ENCODE measurements at places on chromosomes 4 and X. TPM values are rescaled to one million over a fixed set of nuclear protein-coding genes. Genes with fewer than 3 reads are reported as not detected.

DNA sequence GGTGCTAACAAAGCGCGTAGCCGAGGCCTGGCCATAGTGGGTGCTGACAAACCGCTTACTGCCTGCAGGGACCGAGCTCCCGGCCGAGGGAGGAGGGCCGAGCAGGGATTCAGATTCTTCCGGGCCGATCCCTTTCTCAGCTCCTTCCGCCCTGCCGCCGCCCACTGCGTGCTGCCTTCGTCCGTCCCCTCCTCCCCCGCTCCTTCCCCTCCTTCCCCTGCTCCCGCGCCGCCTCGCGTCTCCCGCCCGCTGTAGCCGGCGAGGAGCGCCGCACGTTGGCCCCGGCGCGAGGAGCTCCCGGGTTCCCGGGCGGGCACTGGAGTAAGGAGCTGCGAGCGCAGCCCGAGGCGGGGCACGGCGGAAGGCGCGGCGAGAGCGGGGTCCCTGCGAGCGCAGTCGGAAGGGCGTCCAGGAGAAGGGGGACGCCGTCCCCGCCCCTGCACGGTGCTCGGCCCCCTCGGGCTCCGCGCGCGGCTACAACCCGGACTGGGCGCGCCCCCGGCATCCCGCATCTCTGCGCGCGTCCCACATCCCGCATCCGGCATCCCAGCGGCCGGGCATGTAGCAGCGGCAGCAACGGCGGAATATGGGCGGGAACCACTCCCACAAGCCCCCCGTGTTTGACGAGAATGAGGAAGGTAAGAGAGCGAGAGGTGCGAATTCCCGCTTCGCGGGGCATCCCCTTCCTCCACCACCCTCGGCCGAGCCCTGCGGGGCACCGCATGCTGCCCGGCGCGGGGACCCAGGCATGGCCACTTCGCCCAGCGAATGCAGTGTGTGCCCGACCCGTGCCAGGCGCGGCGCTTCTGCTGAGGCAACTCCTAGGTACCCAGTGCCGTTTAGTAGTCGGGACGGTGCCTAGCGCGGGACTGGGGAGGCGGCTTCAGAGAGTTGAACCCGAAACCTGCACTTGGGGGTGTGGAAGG lies at the start of gene STK32B:
TSS of gene STK32B (plus strand) at position 203 of the 926 bp plus-strand sequence.
- DNase-seq: peak; percentile 82
- peaks cover 2% of the 10 kb centered on the region for H3K4me1 ChIP-seq
- H3K36me3 ChIP-seq: no peaks in the 10 kb centered on the region
- H3K4me3 ChIP-seq: peak within 1 kb of the TSS; percentile 53
- peak within 1 kb of the TSS; percentile 61 for H3K27ac ChIP-seq

- H3K4me1 ChIP-seq: no peaks in the 10 kb centered on the region
- no peaks in the 10 kb centered on the region for H3K27me3 ChIP-seq
- no peak overlapping the region for H3K4me3 ChIP-seq
- no peak for DNase-seq
- no peaks in the 10 kb centered on the region for H3K36me3 ChIP-seq
Observed at GRCh38 chr4:109752525-109752924, 22.7 kb upstream of the PLA2G12A start.

DNA sequence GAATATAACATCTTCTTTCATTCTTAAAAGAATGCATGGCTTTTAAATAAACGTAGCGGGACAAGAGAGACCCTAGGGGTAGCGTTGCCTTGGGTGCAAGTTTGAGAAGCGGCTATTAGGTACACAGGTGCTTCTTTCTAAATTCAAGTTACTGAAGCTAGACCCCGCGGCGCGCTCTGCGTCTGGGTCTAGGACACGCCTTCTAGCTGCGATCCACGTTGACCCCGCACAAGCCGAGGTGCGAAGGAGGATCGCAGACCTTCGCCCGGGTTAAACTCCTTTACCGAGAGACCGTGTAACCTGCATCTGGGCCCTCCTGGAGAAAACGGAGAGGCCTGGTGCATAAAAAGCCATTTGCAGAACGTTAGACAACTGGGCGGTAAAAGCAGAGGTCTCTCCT lies 25.5 kb upstream of the EXOC1L start:
- H3K36me3 ChIP-seq: no peaks in the 10 kb centered on the region
- DNase-seq: no peak
- H3K4me3 ChIP-seq: no peak overlapping the region
- H3K4me1 ChIP-seq: no peaks in the 10 kb centered on the region
- peaks cover 23% of the 10 kb centered on the region for H3K27me3 ChIP-seq

DNA sequence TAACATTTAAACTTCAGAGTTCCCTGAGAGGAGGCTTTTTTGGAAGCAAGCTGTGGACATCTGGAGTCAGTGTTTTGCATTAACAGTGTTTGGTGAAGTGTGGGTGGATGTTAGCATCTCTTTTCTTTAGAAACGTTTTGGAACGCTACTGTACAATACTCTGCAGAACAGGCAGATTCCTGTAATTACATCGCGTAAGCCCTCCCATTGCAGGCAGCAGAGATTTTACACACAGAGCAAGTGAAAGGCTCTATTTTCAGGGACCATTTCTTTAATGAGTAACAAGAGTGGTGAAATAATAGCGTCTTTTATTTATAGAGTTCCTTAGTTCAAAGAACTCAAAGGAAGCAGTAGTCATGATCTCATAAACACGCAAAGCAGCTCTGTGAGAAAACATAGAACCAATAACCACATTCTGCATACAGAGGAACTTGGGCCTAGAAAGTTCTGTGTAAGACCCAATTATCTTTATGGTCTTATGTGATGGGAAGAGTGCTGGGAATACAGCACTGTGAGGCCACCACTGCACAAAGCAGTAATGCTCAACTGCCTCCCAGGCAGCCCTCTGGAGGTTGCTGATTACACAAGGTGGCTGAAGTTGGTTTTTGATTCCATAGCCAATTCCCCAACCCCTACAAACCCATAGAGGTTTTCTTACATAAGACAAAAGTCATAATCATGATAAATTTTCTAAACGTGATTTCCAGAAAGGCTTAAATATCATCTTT lies 298.7 kb upstream of the EPHA5 start:
- DNase-seq: no peak
- H3K36me3 ChIP-seq: no peaks in the 10 kb centered on the region
- no peaks in the 10 kb centered on the region for H3K4me1 ChIP-seq
- no peak overlapping the region for H3K4me3 ChIP-seq
- H3K27me3 ChIP-seq: no peaks in the 10 kb centered on the region

DNA sequence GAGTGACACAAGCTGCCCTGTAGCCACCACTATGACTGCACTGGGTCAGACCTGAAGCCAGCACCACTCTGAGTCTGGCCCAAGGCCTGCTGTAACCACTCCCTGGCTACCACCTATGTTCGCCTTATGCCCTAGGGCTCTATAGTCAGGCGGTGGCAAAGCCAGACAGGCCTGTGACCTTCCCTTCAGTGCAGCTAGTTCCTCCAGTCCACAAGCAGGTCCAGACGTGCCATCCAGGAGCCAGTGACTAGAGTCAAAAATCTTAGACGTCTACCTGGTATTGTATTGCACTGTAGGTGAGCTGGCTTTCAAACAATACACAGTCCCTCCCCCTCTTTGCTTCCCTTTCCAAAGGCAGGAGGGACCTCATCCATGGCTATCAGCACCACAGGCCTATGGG lies 54.0 kb upstream of the RNF128 start:
- DNase-seq: no peak
- H3K27me3 ChIP-seq: peaks cover 4% of the 10 kb centered on the region
- no peaks in the 10 kb centered on the region for H3K4me1 ChIP-seq
- no peaks in the 10 kb centered on the region for H3K36me3 ChIP-seq

DNA sequence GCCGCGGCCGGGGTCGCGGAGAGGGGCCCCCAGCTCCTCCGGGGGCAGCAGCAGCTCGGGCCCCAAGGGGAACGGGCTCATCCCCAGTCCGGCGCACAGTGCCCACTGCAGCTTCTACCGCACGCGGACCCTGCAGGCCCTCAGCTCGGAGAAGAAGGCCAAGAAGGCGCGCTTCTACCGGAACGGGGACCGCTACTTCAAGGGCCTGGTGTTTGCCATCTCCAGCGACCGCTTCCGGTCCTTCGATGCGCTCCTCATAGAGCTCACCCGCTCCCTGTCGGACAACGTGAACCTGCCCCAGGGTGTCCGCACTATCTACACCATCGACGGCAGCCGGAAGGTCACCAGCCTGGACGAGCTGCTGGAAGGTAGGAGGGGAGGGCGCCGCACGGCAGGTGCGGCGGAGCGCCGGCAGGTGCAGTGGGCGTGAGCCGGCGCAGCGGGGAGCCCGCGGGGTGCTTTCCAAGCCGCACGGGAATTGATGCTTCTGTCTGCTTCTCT lies 886 bp downstream of the DCLK2 start:
- H3K36me3 ChIP-seq: no peaks in the 10 kb centered on the region
- H3K27ac ChIP-seq: peak overlapping the region; percentile 69
- H3K4me1 ChIP-seq: no peaks in the 10 kb centered on the region
- DNase-seq: peak; percentile 40

The MAGEA11 gene
- total RNA-seq: not detected

DNA sequence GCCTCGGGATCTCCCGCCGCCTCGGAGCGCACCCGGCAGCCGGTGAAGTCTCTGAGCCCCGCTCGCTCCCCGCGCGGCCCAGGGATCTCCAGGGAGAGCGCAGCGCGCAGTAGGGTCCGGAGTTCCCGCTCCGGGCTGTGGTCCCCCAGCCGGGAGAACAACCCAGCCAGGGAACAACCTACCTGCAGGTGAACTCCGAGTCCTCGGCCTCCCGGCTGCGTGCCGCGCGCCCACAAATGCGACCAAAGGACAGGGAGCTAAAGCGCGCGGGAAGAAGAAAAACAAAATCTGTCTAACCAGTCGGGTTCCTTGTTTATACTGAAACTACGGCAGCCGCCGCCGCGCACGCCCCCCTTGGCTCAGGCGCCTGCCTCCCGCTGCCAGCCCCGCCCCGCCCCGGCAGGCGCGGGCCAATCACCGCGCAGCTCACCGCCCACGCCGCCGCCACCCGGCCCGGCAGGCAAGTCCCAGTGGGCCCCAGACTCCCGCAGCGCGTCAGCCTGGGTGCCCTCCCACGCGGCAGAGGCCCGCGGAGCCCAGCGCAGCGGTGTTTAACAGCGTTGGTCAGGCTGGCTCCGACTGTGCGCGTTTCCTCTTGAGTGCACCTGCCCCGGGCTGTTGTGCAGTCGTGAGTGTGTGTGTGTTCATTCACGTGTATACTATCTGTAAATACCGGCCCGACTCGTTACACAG lies at the start of gene RASGEF1B:
TSS of gene RASGEF1B (minus strand) at position 320 of the 693 bp plus-strand sequence. CDS start 12,399 bp downstream, outside the sequence.
- H3K27me3 ChIP-seq: peaks cover 27% of the 10 kb centered on the region
- H3K36me3 ChIP-seq: no peaks in the 10 kb centered on the region
- DNase-seq: peak; percentile 62
- H3K4me1 ChIP-seq: peaks cover 2% of the 10 kb centered on the region
- peak within 1 kb of the TSS; percentile 77 for H3K4me3 ChIP-seq

The REPS2 gene
- 0.18 TPM for total RNA-seq

DNA sequence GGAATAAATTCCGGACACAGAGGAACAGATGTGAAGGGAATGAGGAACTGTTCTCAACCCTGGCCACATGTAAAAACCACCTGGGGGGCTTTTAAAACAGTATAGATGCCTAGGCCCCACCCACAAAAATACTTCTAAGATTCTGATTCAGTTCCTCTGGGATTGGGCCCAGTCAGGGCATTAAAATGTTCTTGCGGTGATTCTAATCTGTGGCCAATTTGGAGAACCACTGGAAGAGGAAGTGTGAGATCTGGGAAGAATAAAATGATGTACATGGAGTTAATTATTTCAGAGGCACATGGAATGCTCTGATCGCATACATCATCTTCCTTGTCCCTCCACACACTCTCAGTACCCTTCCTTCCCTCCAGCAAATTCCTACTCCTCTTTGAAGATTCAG lies 192.2 kb downstream of the APBB2 start:
- no peaks in the 10 kb centered on the region for H3K4me1 ChIP-seq
- H3K36me3 ChIP-seq: no peaks in the 10 kb centered on the region
- H3K4me3 ChIP-seq: no peak overlapping the region
- DNase-seq: no peak

- H3K4me3 ChIP-seq: no peak overlapping the region
- no peak overlapping the region for H3K27ac ChIP-seq
- no peaks in the 10 kb centered on the region for H3K36me3 ChIP-seq
- no peak for DNase-seq
- H3K4me1 ChIP-seq: no peaks in the 10 kb centered on the region
Observed at GRCh38 chrX:152025656-152026440, 51.4 kb upstream of the GABRE start.

DNA sequence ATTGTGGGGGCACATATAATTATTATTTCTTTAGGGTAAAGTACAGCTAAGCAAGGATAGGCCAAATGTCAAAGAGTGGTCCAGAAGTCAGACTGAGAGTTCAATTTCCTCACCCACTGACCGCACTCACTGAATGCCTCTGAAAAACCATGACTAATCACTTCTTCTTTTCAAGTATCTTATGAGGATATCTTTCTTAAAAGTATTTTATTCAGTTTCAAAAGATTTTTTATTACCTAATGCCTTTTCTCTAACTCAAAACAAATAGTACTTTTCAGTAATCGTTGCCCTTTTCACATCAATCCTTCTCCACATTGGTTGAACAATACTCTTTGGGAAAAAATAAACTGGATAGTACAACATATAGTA lies 61.7 kb upstream of the CAMK2D start:
- H3K27ac ChIP-seq: no peak overlapping the region
- peak; percentile 43 for DNase-seq
- peaks cover 20% of the 10 kb centered on the region for H3K4me1 ChIP-seq
- H3K27me3 ChIP-seq: no peaks in the 10 kb centered on the region
- no peaks in the 10 kb centered on the region for H3K36me3 ChIP-seq

DNA sequence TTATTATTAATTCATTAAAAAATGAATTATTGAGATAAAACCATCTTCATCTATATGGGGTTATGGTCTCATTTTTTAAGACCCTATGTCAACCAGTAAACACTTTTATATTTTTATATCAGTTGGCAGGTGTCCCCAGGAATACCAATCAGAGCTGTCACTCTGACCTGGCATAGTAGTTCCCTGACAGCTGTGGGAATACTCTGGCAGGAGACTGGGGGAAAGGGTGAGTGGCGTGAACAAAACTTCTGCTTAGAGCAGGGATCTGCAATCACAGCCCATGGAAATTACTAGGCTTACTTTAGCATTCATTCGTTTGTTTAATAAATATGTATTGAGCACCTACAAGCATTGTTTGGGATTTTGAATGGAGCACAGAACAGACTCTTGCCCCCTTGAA lies 254.1 kb upstream of the KLF3 start:
- H3K27me3 ChIP-seq: peaks cover 9% of the 10 kb centered on the region
- no peaks in the 10 kb centered on the region for H3K36me3 ChIP-seq
- H3K4me1 ChIP-seq: no peaks in the 10 kb centered on the region
- no peak for DNase-seq

The HTN3 gene
- total RNA-seq: not detected

- H3K4me1 ChIP-seq: no peaks in the 10 kb centered on the region
- H3K36me3 ChIP-seq: no peaks in the 10 kb centered on the region
- H3K27me3 ChIP-seq: no peaks in the 10 kb centered on the region
- no peak overlapping the region for H3K27ac ChIP-seq
- no peak overlapping the region for H3K4me3 ChIP-seq
Observed at GRCh38 chrX:63935835-63936234, 150.8 kb upstream of the ARHGEF9 start.

- no peak overlapping the region for H3K27ac ChIP-seq
- no peak for DNase-seq
- no peak overlapping the region for H3K4me3 ChIP-seq
- no peaks in the 10 kb centered on the region for H3K4me1 ChIP-seq
- H3K27me3 ChIP-seq: no peaks in the 10 kb centered on the region
Observed at GRCh38 chr4:149353241-149353640, 462.4 kb downstream of the IQCM start.

GRCh38 chr4:61312526-61312925 lies 112.4 kb downstream of the ADGRL3 start:
- no peak overlapping the region for H3K27ac ChIP-seq
- no peaks in the 10 kb centered on the region for H3K36me3 ChIP-seq

GRCh38 chrX:23902419-23902818 lies 5.3 kb downstream of the APOO start:
- no peaks in the 10 kb centered on the region for H3K27me3 ChIP-seq
- peak; percentile 73 for DNase-seq
- H3K4me1 ChIP-seq: peaks cover 4% of the 10 kb centered on the region
- no peaks in the 10 kb centered on the region for H3K36me3 ChIP-seq
- H3K27ac ChIP-seq: no peak overlapping the region
- H3K4me3 ChIP-seq: no peak overlapping the region

Measured in IMR-90 (cell line).